ENCODE measurements at places on chromosomes 3 and 15.

- DNase-seq: no peak
These were observed 255.1 kb upstream of the STT3B start for GRCh38 chr3:31277582-31277981.

GRCh38 chr3:40985195-40985594 lies 214.1 kb upstream of the CTNNB1 start:
- DNase-seq: no peak

DNA sequence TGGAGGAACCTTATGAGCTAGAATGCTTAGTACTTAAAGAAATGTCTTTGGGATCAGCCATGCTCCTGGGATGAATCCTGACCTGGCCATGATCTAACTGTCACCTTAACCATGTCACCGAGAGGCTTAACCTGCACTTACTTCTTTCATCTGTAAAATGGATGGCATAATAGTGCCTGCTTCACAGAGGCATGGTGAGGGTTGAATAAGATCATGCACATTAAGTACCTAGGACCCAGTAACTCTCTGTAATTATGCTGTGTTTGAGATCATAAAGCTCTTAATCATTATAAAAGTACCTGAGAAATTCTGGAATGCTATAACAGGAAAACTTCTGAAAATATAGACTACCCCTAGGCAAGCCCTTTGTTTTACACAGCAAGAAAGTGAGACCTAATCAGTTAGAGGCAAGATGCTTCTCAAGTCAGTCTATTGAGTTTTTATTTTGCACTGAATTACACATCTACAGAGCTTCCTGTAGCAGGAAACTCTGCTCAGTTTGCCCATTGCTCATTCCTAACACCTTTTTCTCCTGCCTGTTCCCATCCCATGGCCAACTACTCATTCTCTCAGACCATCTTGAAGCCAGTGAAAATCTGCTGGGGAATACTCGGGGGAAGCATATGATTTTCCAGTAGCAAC lies 1015.5 kb upstream of the CFAP20DC start:
- no peak for DNase-seq

DNA sequence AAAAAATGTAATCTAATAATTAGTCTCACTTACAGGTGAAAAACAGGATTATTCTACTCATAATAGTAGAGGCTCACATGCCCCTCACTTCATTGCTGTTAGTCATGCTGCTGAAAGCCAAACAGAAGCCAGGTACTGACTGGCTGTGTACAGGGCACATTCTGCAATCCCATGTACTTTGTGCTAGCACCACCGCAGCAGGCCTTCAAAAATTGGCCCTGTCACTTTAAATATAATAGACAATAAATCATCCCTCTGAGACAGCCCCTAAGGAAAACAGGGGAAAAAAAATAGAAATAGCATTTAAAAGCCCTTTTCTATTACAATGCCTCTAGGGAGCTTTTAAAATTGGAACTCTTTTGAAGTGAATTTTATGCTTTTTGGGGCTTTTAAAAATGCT lies 723.8 kb downstream of the TUSC7 start:
- no peak for DNase-seq

DNA sequence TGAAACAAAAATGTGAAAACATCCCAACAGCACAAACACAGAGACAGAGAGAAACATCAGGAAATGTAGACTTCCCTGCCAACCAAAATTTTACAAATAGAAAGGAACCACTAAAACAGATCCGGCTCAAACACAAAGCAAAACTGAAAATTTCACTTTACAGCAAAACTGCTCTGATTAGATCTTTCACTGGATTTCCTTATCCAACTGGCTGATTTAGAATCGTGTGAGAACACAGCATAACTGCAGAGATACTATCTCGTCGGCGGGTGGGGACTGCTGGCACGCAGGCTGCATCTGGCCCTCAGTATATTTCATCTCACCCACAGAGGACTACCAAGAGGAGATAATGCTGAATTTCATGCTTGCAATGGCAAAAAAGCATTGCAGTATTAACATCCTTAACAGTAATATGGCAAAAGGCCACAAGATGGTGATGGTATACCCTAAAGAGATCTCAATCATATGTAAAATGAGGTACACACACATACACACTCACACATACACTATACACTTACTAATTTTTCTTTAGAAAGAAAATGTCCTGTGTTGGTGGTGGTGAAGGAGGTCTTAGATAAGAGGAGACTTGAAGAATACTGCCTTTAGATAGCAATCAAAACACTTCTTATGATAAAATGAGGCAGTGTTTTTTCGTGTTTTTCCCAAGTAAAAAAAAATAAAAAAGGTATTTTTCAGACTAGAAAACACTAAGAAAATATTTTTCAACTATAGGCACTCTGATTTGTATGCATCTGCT lies 10.6 kb upstream of the LEO1 start:
- DNase-seq: peak; percentile 53

DNA sequence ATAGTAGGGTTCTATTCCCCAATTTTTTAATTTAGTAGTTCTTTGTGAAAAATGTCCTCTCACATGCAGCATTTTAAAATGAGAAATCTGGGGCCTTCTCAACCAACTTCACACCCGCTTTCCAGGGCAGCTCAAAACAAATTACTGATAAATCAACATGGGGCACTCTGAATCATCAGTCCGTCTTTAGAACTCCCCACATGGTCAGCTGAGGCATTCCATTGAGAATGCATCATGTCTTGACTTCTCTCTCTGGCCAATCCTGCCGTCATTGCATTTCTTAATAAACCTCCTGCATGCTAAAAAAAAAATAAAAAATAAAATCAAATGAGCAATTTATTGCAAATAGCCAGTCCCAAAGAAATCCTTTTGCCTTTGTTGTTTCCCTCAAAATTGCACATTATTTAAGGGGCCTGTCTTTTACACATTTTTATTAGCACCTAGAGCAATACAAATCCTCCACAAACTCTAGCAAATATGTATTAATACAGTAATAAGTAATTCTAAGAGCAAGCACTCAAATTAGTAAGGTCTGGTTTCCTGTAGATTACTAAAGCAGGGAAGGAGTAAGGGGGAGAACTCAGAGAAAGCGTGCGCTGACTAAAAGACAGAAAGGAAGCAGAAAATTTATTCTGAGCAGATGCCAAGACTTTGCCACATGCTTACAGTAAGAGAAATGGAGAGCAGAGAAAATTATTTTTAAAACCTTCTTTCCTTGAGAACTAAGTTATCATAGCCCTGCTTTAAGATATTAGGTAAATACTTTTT lies 175.7 kb downstream of the TNIK start:
- peak; percentile 96 for DNase-seq

- DNase-seq: no peak
These were observed 60.1 kb upstream of the ICE2 start for GRCh38 chr15:60539016-60539415.

DNA sequence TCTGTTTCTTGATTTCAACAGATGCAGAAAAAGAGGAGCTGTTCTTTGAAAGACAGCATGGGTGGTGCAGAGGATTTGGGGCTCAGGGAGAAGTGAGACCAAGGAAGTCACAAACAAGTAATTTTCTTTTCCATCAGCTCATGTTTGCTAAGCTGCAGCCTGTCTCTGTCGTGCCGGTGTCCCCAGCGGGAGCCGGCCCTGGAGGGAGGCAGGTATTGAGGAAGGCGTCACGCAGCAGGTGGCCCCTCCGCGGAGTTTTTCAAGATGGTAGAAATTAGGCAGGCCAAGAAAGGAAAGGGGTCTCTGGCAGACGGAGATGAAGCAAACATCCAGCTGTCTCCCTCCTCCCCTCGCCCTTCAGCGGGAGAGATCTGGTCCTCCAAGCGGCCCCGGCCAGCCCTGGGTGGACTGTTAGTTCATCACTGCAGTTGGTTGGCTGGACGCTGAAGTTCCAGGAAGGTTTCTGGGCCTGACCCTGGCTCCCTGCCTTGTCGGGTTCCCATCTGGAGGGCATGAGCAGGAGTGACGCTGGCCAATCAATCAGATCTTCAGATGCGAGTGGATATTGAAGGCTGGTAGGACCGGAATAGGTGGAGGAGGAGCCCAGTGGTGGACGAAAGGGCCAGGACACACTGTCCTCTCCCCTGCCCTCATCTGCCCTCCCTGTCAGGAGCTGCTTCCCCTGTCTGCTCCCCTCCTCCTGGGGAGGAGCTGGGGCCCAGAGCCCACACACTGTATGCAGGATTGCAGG lies 27.7 kb upstream of the MUC4 start:
- no peak for DNase-seq

GRCh38 chr15:38238311-38238710 lies 14.3 kb upstream of the SPRED1 start:
- DNase-seq: no peak

- no peak for DNase-seq
These were observed 108.5 kb downstream of the ZIC4 start for GRCh38 chr3:147297761-147298350.

DNA sequence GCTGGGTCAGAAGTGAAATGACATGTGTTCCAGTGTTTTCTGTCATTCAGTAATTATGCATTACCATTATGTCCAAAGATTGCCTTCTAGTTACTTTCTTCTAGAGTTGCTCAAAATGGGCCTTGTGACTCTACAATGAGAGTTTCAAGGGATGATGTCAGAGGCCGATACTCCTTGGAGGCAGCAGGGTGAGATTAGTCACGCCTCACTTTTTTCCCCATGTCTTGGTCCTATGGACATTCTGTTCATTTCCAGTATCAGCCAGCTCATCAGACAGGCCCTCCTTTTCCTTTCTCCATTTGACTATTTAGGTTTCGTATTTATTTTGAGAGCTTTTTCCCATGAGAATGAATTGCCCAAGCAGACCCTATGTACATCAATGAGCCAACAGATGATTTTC lies 17.5 kb downstream of the VGLL3 start:
- peak; percentile 96 for DNase-seq

DNA sequence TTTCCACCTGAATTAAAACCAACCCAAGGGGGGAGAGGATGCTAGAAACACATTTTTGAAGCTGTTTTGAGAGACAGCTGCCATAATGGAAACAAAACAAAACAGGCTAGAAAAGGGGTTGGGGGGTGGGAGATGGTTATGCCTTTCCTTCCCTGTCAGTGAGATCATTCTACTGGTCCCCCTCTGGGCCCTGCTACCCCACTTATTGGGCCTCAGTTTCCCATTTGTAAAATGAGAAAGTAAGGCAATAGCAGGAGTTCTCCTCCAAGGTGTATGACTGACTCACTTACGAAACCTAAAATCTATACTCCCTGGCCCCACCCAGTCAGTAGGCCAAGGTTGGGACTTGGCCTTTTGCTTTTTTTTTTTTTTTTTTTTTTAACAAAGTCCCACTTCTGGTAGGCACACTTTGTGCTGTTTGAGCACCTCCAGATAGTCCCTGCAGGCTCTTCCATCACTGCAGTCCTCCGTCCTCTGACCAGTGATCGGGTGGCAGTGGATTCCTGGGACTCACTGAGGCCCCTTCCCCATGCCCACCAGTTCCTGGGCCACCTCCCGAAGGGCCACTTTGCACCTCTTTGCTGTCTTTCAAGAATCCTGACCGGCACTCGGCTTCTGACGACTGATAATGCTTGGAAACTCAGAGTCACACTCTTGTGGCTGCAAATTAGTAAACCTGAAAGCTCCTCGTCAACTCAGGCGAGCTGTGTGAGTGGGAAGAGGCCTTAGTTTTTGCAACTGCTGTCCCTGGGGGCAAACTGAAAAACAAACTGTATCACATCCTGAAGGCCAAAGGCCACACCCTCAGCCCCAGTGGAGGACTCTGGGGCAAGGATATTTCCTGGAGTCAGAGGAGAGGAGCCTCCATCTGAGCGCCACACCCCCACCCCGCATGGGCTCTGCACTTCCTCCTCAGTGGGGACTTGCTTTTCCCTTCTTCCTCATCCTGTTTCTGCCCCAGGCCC lies 6.7 kb upstream of the PSTPIP1 start:
- no peak for DNase-seq

- no peak for DNase-seq
These were observed 580 bp upstream of the RUBCN start for GRCh38 chr3:197737319-197737649.

GRCh38 chr3:40191850-40192448 lies 117.6 kb upstream of the EIF1B start:
- peak; percentile 58 for DNase-seq

- DNase-seq: no peak
These were observed 177.0 kb downstream of the CACNA2D3 start for GRCh38 chr3:54299169-54299935.

GRCh38 chr3:105780107-105780506 lies 88.7 kb downstream of the CBLB start:
- DNase-seq: no peak

- DNase-seq: no peak
These were observed 64.5 kb downstream of the MDFIC2 start for GRCh38 chr3:70247955-70248354.

GRCh38 chr15:33584797-33585196 lies 274.0 kb downstream of the RYR3 start:
- DNase-seq: no peak

DNA sequence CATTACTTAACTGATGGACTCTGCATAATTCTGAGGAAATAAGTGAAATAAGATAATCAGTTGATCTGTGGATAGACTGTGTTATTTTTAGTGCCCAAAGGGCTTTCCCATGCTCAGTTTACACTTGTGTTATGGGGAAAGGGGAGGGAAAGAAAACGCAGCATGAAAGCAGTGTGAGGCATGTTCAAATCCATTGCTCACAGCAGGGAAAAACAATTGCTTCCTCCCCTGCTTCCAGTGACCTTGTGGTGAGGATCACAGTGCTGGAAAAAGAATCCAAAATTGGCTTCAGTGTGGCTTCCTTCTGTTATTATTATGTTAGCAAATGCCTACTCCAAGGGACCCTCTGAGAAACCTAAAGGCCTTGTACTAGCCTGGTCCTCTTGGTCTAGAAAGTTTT lies 285.1 kb upstream of the CDIN1 start:
- DNase-seq: no peak

- DNase-seq: peak; percentile 73
These were observed 256.2 kb upstream of the IL12A start for GRCh38 chr3:159732172-159733111.

DNA sequence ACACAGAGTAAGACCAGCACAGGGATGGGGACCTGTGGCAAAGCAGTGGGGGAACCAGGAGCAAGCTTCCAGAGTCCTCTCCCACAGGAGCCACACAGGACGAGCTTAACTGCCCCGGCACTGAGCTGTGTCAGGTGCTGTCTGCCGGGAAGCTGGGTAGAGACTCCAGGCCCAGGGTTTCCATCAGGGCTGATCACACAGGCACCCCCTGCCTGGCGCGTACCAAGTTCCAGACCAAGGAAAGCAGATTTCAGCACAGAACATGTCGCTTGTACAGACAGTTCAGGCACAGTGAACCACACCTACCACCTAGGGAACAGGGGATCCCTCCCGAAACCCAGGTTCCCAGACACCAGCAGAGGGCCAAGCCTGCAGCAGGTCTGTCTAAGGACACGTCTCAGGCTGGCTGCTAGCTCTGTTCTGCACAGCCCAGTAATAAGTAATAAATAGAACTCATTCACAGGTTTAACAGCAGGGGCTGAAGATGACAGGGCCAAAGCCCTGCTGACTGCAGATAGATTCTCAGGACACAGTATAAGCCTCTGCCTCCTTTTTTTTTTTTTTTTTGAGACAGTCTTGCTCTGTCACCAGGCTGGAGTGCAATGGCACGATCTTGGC lies 30.2 kb upstream of the OCA2 start:
- DNase-seq: no peak

DNA sequence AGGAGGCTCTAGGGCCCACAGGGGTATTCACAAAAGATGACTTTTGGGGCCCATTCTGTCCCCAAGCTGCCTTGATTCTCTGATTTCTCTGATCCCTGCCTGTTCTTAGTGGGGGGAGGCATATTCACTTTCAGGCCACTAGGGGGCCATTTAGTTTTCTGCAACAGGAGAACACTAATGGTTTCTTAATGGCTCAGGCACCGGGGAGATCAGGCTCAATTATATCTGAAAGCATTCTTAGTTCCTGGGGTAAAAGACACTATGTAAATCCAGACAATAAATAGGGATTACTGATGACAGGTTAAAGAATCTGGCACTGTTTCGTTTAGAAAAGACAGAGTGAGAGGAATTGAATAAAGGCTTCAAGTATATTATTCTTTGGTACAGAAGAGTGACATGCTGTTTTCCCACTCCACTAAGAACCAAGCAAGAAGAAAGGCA lies 2.5 kb upstream of the INAFM2 start:
- DNase-seq: peak; percentile 65

Measured in brain microvascular endothelial cell (primary cell).